ENCODE measurements at places on chromosomes 1 and 21.

DNA sequence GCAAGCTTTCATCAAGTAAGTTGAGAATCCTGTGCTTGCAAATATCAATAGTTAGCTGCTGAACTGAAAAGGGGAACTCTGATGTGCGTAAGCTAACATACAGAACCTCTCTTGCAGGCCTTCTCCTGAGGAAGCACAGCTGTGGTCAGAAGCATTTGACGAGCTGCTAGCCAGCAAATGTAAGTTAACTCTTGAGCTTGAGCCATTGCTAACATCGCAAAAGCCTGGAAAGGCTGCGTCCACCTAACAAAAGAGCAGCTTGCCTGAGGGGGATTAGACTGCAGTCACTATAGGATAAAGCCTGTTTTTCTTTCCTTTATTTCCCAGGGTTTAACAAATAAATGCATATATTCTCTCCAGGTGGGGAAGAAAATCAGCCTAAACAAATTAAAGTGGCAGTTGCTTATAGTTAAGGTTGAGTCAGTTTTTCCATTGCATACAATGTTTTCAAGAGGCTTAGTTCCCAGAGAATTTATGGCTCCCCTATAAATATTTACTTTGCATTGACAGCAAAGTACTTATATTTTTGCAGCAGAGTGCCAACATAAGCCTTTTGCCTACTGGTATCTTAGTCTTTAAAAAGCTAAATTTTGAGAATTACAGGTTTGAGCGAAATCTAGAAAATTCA lies 1.5 kb downstream of the RGS2 start:
- DNase-seq = no peak

DNA sequence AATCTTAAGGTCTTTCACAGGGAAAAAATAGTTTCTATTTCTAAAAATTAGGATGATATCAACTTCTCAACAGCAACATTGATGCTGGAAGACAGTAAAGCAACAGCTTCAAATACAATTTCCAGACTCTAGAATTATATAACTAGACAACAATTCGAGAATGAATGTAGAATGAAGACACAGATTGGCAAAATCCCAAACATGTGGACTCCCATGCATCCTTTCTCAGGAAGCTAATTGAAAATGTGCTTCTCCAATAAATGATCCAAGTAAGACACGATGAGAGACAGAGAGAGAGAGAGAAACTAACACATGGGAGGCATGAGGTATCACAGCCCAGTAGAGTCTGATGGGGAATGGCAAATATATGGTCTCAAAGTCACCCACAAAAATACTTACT lies 21.5 kb upstream of the SIM2 start:
- no peak for DNase-seq

DNA sequence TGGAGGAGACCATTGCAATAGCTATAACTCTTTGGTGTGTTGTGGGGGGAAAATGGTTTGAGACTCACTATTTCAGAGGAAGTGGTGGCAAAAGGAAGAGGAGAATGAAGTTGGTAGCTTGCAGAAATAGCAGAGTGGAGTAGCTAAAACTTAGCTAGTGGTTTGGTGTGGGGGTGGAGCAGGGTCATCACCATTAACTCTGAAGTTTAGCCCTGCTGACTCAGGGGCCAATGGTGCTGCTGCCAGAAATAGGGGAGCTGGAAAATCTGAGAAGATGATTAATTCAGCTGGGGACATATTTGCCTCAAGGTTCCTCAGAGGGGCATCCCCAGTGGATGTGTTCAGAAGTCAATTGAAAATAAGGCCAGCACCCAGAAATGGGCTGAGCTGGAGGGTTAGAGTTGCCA lies 65.4 kb downstream of the RUNX1 start:
- peak; percentile 34 for DNase-seq

DNA sequence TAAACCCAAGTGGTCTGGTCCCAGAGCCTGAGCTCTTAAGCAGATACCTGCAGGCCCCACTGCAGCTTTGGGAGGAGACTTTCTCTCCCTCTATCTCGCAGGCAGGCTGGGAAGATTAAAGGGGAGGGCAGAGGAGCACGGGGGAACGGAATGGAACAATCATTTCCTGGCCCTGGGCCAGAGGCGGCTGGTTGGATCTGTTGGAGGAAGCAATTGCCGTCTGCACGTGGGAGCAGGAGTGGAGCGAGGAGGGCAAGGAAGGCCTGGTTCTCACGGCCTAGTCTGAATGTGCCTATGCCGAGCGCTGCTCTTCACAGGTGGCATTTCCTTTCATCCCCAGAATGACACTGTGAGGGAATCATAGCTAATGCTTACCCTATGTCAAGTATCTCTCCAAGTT lies 23.7 kb downstream of the NKAIN1 start:
- DNase-seq = no peak

GRCh38 chr1:56844545-56845136 lies 10.0 kb upstream of the C8A start:
- DNase-seq = no peak
